ENCODE measurements at places on chromosomes 3 and 15. TPM values are rescaled to one million over a fixed set of nuclear protein-coding genes. Genes with fewer than 3 reads are reported as not detected.

GRCh38 chr3:159605101-159605500, 383.5 kb upstream of the IL12A start:
- no peaks in the 10 kb centered on the region for H3K27me3 ChIP-seq
- no peaks in the 10 kb centered on the region for H3K36me3 ChIP-seq
- DNase-seq: no peak
- no peak overlapping the region for H3K4me3 ChIP-seq
- no peaks in the 10 kb centered on the region for H3K4me1 ChIP-seq

DNA sequence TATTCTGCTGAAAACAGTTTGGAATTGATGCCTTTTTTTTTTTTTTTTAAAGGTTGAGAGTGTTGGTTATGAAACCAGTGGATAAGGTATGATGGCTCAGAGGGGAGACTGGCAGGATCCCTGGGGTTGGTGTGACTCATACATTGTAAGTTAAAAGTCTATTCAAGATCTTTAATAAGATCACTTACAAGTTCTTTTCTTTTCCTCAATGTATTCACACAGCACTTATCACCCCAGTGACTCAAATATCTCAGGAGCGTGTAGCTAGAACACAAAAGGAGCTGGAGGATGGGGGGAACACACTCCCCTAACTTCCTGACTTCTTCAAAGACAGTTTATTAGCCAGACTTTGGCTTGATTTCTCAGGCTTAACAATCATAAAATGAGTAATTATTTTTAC, 285.3 kb downstream of the SV2B start:
- H3K4me1 ChIP-seq: no peaks in the 10 kb centered on the region
- no peaks in the 10 kb centered on the region for H3K36me3 ChIP-seq
- H3K27ac ChIP-seq: no peak overlapping the region
- H3K27me3 ChIP-seq: no peaks in the 10 kb centered on the region
- no peak for DNase-seq
- H3K4me3 ChIP-seq: no peak overlapping the region

- peaks cover 73% of the 10 kb centered on the region for H3K4me1 ChIP-seq
- DNase-seq: no peak
- peaks cover 5% of the 10 kb centered on the region for H3K36me3 ChIP-seq
- no peak overlapping the region for H3K27ac ChIP-seq
- no peaks in the 10 kb centered on the region for H3K27me3 ChIP-seq
Observed at GRCh38 chr15:90592131-90592881, 62.6 kb downstream of the CRTC3 start.

DNA sequence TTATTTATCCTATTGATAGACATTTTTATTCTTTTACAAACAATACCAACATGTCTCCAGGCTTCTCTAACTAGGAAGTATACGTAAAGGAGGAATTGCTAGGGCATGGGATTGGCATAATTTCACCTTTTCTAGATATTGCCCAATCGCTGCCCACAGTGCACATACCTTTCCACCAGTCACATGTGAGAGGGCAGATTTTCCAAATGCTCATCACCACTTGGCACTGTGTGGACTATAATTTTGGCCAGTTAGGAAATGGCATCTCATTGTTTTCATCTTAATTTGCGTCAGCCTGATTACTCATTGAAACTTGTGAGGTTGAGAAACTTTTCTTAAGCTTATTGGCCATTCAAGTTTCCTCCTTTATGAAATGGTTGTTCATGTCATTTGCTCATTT, 57.4 kb upstream of the POLR2M start:
- H3K4me1 ChIP-seq: peaks cover 5% of the 10 kb centered on the region
- peak; percentile 17 for DNase-seq
- no peak overlapping the region for H3K27ac ChIP-seq
- H3K36me3 ChIP-seq: peaks cover 25% of the 10 kb centered on the region

The IGF1R gene
- 33.6 TPM for total RNA-seq

The PAK6 gene
- total RNA-seq: 0.52 TPM
